Stromal cell of bone marrow (primary cell): ENCODE measurements at places on chromosomes 4 and X.

DNA sequence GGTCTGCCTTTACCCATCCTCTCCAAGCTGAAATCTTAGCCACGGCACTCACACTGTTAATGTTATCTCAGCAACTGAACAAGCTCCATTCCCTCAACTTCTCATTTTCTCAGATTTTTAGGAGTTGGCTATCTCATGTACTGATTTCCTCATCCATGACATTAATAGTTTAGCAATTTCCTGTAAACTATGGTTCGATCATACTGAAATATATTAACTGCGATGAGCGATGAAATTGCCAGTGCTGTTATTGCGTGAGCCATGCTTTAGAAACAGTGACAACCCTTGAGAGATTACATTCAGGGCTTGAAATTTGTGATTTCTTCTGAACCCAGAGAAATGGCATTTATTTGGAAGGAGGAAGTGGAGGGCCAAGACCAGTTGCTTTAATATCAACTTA, 223.7 kb downstream of the GPAT3 start:
- no peak for DNase-seq

- DNase-seq: no peak
Measured at GRCh38 chr4:108417923-108418322, 202.5 kb upstream of the RPL34 start.

- DNase-seq: no peak
Measured at GRCh38 chr4:182063651-182064050, 179.6 kb upstream of the TENM3 start.

GRCh38 chr4:137664046-137664387, 131.7 kb upstream of the PCDH18 start:
- peak; percentile 68 for DNase-seq

GRCh38 chrX:44305921-44306320, 37.6 kb downstream of the EFHC2 start:
- no peak for DNase-seq
